Activated CD4-positive, alpha-beta T cell treated with anti-CD3 and anti-CD28 coated beads for 24 hours (primary cell): ENCODE measurements at places on chromosomes 12 and 14.

GRCh38 chr12:92718483-92718990, 15.7 kb downstream of the PLEKHG7 start:
- no peak for DNase-seq

- peak; percentile 54 for DNase-seq
These were observed 69.4 kb upstream of the EVL start for GRCh38 chr14:99995700-99996356.

GRCh38 chr12:94954948-94955592, 48.4 kb downstream of the NDUFA12 start:
- DNase-seq = no peak

- no peak for DNase-seq
These were observed 30.9 kb upstream of the FBRSL1 start for GRCh38 chr12:132458846-132459641.

DNA sequence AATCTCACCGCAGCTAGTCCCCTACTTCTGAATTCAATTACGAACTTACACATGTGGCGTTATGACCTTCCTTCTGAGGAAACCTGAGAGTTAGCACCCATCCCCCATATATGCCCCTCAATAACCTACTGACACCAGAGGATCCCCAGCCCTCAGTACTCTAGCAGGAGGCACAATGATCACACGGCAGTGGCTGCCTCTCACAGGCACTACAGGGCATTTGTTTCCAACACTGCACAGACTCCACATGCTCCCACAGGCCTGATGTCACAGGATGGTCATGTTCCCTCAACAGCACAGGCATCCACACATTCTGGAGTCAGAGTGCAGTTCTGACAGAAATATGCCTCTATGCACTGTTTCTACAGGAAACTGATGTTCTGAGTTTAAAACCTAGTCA, 17.4 kb downstream of the PPP1CC start:
- no peak for DNase-seq

DNA sequence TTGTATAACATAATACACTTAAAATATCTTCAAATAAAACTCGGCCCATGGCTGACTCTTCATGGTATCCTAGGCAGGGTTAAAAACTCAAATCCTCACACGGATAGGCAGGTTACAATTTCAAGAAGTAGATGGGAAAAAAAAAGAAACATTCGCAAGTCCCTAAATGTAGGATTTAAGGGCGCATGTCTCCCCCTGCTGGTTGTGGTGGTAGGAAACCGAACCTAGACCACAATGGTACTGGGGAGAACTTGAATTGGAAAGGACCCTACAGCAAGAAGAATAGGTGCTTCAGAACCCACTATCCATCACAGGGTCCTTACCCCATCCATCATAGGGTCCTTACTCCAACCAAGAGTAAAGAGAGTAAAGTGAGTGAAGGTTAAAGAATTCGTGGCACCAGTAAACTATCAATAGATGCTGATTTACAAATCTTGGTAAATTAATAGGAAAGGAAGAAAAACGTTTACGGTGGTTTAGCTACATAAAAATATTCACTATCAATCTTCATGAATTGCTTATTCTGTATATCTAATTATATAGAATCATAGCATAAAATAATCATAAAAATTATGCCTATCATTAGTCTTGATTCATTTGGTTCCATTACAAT, 3.3 kb upstream of the CIPC start:
- DNase-seq = peak; percentile 70

GRCh38 chr14:100442498-100443490, 119.7 kb downstream of the SLC25A47 start:
- DNase-seq = no peak

- no peak for DNase-seq
These were observed 23.2 kb upstream of the PARP11 start for GRCh38 chr12:3896356-3896755.

GRCh38 chr14:32169191-32169590, 32.7 kb upstream of the RNU6-7 start:
- DNase-seq = no peak

DNA sequence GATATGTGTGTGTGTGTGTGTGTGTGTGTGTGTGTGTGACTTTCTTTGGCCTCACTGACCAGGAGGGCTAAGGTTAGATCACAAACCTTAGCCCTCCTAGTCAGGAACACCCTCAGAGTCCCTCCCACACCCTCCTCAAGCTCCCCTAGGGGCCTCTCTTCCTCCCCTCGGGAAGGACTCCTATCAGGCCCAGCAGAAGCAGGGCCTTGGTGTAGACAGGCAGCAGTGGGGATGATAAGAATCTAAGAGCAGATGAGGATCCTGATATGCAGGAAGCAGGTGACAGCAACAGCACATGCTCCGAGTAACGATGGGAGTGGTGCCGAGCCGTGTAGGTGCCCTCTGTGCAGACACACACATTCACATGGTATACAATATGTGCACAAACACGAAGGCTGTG, 20.7 kb downstream of the PLEK2 start:
- no peak for DNase-seq
